Epithelial cell of proximal tubule (primary cell): ENCODE measurements at places on chromosomes 1 and 21.

- no peak for DNase-seq
Measured at GRCh38 chr1:171792656-171793369, 11.4 kb downstream of the METTL13 start.

- DNase-seq, result no peak
Measured at GRCh38 chr1:53590531-53591515, 131.6 kb downstream of the DMRTB1 start.

DNA sequence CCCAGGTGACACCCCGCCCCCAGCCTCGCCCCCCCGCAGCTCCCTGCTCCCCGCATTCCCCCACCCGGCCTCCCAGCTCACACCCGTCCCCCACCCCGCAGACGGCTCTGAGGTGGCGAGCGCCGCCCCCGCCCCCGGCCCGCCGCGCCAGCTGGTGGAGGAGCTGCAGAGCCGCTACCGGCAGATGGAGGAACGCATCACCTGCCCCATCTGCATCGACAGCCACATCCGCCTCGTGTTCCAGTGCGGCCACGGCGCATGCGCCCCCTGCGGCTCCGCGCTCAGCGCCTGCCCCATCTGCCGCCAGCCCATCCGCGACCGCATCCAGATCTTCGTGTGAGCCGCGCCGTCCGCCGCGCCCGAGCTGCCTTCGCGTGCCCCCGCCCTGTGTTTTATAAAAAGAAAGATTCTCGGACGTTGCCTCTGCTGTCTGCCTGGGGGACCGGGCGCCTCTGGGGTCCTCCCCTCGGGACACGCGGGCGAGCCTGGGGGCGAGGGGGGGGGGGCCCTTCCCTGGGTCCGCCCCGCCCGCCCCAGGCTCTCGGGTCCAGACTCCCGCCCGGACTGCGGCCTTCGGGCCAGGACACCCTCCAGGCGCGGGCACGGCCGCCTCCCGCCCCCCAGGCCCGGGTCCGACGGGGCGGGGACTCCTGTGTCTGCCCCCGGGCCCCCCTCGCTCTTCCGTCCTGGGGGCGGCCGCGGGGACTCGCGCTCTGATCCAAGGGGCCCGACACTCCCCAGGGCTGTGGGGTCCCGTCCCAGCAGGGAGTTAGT lies 1.6 kb upstream of the MMP23B start:
- no peak for DNase-seq

DNA sequence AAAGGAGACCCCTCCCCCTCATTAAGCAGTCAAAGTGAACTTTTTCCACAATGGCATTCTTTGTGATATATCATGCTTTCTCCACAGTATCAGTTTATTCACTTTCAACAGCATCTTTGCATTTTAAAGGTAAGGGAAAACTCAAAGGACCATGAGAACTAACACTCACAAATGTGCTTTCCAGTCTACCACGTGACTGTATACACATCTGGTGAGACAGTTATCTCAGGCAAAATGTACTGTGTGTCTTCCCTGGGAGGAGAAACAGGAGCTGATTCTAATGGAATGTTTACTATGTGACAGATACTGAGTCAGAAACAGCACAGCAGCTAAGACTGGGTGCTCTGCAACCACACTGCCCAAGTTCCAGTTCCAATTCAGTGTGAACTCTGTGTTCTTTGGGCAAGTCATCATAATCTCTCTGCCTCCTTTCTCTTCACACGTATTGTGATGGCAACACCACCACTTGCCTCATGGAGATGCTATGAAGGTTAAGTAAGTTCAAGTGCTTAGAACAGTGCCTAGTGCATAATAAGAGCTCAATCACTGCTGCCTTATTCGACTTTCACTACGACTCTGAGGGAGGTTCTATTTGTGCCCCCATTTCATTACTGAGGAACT lies 79.0 kb downstream of the SLC45A1 start:
- peak; percentile 94 for DNase-seq

DNA sequence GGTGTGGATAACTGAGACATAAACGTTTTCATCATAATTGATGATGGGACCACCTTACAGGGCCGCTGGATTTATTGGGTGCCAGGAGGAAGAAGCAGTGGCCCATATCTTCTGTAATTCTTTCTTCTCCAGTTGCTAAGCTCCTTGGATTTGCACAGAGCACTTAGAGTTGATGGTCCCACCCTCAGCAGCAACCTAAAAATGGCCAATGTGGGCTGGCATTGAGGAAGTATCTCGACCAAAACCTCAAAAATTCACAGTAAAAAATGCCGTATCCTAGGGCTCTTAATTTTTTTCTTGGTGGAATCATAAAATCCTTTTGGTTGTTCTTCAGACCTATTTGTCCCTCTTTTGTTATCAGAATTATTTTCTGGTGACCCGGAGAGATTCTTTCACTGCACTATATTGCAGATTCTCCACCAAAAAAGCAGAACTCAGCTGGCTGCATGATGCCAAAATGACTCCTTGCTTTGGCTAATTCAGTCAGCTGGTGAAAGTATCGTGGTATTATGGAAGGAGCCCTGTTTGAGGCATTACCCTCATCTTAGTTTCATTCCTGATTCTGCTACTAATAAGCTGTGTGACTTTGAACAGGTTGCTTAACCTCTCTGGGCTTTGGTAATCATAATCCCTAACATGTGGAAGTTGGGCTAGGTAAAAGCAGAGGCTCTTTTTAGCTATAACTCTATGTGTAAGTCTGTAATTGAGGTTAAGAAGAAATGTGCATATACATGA lies 27.6 kb downstream of the KIRREL1 start:
- DNase-seq, result no peak

- DNase-seq, result no peak
Measured at GRCh38 chr1:206939131-206939530, 7.1 kb downstream of the PIGR start.

- DNase-seq, result no peak
Measured at GRCh38 chr1:39205102-39205780, 746 bp downstream of the MACF1 start.

GRCh38 chr1:2788506-2789163 lies 12.9 kb downstream of the TTC34 start:
- no peak for DNase-seq

DNA sequence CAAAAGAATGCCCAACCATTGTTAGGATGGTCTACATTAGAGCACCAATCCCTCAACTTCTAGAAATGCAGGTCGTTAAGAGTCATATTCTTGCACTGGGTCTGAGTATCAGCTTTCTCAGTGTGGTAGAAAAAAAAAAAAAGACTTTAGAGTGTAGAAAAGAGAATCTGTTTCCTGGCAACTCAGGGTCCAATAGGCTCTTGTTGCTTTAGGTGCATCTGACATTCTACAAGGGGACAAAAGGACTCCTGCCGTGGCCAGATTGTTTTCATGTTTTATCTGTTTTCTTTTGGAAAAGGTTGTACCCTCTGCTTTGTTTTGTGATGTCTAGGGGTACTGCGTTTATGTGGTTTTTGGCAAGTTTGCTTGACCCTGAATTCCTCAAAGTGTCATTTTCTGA lies 105.4 kb upstream of the KCNK2 start:
- DNase-seq, result no peak

GRCh38 chr1:164858096-164858632 lies 299.2 kb downstream of the PBX1 start:
- DNase-seq, result no peak

- no peak for DNase-seq
Measured at GRCh38 chr1:844472-845026, 79.2 kb upstream of the SAMD11 start.

GRCh38 chr1:32701421-32701911 lies 1.1 kb downstream of the SYNC start:
- no peak for DNase-seq

DNA sequence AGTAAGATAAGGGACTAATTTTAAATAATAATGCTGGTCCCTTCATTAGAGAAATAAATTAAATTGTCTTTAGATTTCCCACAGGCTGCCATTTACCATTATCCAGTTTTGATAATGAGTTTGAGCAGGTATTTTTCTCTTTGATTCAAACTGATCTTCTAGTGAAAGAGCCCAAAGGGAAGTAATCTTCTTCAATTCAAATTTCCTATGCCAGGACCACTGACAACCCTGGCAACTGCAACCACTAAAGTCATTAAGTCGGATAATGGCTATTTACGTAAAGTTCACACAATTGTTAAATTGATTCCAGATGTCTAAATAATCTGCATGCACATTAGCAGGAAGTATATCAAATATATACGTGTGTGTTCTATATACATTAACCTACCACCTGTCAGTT lies 399.3 kb downstream of the PTPRC start:
- no peak for DNase-seq

- no peak for DNase-seq
Measured at GRCh38 chr1:222043444-222044292, 301.8 kb upstream of the DUSP10 start.

DNA sequence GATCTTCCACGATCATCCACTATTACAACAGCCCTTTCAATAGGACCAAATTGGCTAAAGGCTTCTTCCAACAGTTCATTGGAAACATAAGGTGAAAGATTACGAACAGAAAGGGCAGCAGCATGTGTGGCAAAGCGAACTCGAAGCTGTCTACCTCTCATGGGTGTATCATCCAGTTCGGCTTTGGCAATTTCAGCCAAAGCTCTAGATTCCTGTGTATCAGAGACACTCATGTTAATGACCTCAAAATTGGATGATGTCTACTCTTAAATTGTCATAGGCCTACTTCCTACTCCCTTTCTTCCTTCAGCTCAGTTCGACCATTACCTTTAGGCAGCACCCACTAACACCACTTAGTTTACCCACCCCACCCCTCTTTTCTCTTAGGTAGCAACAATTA lies 2.2 kb downstream of the SFPQ start:
- DNase-seq, result no peak

GRCh38 chr1:183346276-183346732 lies 71.9 kb downstream of the NMNAT2 start:
- no peak for DNase-seq

DNA sequence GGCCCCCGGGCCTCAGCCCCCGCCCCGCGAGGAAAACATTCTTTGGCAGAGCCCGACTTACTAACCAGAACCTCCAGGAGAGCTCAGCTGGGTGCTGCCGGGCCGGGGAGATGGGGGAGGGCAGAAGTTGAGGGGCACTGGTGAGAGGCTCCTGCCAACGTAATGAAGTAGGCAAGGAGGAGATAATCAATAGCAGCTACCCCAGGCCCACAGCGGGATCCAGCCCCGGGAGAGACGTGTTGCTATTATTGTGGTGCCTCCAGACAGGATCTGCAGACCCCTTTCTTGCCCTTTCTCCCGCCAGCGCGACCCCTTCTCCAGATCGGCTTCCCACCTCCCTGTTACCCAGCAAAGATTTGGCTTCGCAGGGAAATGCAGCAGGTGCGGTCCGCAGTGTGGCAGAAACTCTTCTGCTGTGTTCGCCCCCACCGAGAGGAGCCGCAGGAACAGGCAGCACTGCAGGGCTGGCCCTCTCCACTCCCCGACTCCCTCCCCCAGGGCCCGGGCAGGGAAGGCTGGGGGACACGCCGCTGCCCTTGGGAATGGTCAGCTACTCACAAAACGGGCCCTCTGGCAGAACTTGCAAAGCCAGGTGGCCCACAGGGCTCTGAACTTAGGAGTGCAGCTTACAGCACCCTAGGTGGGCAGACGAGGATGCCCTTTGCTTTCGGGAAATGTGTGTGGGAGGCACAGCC lies 1.5 kb upstream of the KCNA2 start:
- DNase-seq, result no peak

GRCh38 chr1:61388566-61388965 lies 306.2 kb downstream of the NFIA start:
- no peak for DNase-seq

DNA sequence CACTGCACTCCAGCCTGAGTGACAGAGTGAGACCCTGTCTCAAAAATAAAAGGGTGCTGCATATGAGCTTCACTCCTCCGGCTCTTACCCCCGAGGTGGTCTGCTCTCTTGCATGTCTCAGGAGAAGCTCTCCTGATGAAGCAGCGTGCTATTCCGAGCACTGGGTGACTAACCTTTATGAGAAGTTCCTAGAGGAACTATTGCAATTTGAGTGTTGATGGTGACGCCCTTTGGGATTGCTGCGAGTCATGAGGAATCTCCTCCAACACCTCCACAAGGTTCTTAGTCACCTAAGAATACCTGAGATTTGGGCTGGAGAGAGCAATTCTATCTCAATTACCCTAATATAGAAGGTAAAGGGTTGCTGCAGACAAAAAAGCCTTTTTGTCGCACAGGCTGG lies 40.8 kb upstream of the TINAGL1 start:
- no peak for DNase-seq

DNA sequence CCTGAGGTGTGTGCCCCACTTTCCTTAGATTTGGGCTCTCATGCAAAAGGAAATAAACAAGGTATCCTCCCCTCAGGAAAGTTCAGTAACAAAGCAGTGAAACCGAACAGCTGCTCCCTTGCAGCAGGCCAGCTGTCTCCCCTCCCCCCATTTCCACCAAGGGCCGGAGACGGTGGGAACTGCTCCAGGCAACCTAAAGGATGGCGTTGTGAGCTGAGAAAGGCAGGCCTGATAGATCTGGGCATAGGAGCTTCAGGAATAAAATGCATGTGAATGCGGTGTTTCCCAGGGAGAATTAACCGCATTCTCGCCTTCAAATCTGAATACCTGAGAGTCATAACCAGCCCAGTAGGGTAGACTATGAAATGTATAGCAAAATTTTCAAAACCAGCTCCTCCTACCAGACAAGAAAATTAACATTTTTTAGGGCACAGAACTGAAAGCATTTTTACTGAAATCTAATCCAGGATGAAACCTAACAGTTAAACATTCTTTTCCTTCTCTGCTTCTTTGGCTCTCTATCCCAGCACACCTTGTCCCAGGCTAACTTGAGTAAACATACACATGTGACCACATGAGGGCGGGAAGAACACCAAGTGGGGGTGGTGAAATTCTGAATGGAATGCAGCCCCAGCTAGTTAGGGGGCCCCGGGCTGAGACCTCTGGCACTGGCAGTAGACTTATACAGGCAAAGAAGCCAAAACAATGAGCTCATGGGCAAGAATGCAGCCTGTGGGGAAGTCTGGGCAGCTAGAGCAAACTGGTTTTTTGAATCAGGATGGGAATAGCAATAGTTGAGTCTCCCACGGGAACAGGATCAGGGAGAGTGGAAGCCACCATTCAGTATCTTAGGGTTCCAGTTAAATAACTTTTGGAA lies 11.5 kb downstream of the MCL1 start:
- peak; percentile 99 for DNase-seq

DNA sequence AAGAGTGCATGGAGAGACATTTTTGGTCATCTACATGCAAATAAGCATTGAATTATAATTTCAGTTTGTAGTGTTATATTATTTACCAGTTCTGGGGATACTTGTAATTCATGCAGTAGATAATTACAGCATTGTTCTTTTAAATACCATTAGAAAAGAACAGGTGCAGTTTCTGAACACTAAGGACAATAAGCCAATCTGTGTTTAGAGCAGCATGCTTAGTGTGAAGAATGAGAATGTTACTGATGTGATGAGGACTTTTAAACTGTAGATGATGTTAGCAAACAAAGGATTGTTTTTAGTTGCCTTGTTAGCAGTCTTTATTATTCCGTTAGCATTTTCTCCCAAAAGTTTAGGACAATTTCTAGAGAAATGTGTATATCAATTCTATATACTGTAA lies 348.3 kb downstream of the BRINP3 start:
- DNase-seq, result no peak

DNA sequence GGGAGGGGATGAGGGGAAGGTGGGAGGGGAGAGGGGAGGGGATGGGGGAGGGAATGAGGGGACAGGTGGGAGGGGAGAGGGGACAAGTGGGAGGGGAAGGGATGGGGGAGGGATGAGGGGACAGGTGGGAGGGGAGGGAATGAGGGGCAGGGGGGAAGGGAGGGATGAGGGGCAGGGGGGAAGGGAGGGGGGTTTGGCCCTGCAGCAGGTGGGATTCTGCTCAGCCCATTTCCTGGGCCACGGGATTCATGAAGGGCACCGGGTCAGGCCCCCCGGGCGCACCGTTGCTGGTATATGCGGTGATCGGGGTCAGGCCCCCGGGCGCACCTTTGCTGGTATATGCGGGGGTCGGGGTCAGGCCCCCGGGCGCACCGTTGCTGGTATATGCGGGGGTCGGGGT lies 15.1 kb upstream of the SAMD11 start:
- no peak for DNase-seq

- DNase-seq, result no peak
Measured at GRCh38 chr1:236156512-236157208, 14.3 kb downstream of the GPR137B start.
